ENCODE measurements at places on chromosomes 1 and 21. TPM values are rescaled to one million over a fixed set of nuclear protein-coding genes. Genes with fewer than 3 reads are reported as not detected.

The IL6R gene
- polyA plus RNA-seq: 6.8 TPM

DNA sequence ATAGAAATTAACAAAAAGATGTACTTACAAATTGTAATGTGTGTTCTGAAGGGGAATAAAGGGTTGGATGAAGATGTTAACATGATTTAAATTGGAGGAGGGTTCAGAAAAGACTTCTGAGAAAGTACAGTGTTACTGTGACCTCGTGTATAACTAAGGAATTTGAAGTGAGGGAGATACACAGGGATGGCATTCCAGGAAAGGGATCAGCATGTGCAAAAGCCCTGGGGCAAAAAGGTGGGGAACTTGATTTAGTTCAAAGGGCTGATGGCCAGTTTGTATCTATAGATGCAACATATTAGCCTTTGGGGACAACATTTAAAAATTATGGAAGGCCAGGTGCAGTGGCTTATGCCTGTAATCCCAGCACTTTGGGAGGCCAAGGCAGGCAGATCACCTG is 33.3 kb upstream of the DEGS1 start:
- DNase-seq: no peak

The AMY1A gene
- polyA plus RNA-seq: 0.26 TPM

The ACOT11 gene
- 9.0 TPM for polyA plus RNA-seq

The HES3 gene
- polyA plus RNA-seq: not detected

The EPHB2 gene
- 12.5 TPM for polyA plus RNA-seq

The L1TD1 gene
- 3.8 TPM for polyA plus RNA-seq

DNA sequence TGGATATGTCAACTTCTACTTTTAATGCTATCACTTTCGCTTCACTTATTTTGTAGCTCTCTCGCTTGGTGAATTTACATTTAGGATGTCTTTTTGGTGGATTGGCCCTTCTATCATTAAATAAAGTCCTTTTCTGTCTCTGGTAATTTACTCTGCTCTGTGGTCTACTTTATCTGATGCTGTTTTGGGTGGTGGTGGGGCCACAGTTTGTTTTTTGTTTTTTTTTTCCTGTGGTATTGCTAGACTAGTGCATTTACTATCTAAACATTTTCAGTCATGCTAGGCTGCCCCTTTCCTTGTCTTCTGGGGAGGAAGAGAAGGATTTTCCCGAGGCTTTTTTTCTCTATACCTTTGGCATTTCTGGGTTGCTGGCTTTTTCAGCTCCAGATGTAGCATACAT is 18.1 kb upstream of the FCRLA start:
- DNase-seq: no peak

- no peak for DNase-seq
These were observed 16.3 kb upstream of the SARS1 start for GRCh38 chr1:109197158-109198042.

DNA sequence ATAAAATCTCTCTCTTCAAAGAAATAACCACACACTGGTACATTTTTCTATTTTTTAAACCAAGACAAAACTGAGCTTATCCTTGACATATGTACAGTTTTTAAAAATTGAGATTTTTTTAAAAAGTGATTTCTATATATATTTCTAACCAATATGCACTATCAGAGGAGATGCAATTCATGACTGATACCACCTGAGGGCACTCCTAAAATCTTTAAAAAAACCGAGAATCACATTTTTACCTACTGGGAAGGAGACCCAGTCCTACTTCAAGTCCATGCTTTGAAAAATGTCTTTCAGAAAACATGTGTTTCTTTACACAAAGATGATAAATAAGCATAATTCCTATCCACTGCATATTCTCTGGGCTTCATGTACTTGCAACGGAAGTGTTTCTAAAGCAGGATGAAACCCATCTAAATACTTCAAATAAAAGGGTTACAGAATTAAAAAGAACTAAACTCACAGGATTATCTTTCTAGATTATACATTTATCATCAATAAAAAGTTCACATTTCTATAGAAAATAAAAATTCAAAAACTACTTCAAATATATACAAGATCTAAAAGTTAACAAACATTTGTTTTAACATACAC is 98.6 kb downstream of the ENAH start:
- DNase-seq: no peak

- no peak for DNase-seq
These were observed 5.6 kb downstream of the PTPRF start for GRCh38 chr1:43536196-43536863.

- no peak for DNase-seq
These were observed 4.5 kb downstream of the E2F2 start for GRCh38 chr1:23526329-23527041.

GRCh38 chr1:78894811-78895210 is 111.7 kb downstream of the ADGRL4 start:
- DNase-seq: no peak

The PPIAL4G gene
- 0.05 TPM for polyA plus RNA-seq

The KIF21B gene
- polyA plus RNA-seq: 2.2 TPM

The TLR5 gene
- polyA plus RNA-seq: 6.6 TPM

- no peak for DNase-seq
These were observed 193.0 kb downstream of the FASLG start for GRCh38 chr1:172851856-172852255.

GRCh38 chr1:67314696-67315095 is 7.0 kb downstream of the IL12RB2 start:
- no peak for DNase-seq

The RNU1-3 gene
- not detected for polyA plus RNA-seq
